ENCODE measurements at places on chromosomes 16 and 17.

DNA sequence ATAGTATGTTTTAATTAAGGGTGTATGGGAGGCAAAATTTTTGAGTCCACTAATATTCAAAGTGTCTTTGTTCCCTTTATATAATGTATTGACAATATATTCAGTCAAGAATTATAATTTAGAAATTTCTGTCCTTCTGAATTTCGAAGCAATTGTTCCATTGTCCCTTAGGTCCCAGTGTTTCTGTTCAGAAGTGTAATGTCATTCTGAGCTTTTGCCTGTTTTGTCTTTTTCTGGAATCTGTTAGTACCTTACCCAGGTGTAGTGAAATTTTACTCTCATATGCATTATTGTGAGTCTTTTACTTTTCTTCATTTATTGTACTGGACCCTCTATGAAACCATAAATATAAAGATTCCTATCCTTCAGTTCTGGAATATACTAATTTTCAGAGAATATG, 505.7 kb upstream of the KIF2B start:
- DNase-seq, result no peak

GRCh38 chr17:81520021-81520901, 7.7 kb upstream of the ACTG1 start:
- DNase-seq, result no peak

GRCh38 chr17:6547336-6547735, 9.0 kb downstream of the PITPNM3 start:
- DNase-seq, result no peak

DNA sequence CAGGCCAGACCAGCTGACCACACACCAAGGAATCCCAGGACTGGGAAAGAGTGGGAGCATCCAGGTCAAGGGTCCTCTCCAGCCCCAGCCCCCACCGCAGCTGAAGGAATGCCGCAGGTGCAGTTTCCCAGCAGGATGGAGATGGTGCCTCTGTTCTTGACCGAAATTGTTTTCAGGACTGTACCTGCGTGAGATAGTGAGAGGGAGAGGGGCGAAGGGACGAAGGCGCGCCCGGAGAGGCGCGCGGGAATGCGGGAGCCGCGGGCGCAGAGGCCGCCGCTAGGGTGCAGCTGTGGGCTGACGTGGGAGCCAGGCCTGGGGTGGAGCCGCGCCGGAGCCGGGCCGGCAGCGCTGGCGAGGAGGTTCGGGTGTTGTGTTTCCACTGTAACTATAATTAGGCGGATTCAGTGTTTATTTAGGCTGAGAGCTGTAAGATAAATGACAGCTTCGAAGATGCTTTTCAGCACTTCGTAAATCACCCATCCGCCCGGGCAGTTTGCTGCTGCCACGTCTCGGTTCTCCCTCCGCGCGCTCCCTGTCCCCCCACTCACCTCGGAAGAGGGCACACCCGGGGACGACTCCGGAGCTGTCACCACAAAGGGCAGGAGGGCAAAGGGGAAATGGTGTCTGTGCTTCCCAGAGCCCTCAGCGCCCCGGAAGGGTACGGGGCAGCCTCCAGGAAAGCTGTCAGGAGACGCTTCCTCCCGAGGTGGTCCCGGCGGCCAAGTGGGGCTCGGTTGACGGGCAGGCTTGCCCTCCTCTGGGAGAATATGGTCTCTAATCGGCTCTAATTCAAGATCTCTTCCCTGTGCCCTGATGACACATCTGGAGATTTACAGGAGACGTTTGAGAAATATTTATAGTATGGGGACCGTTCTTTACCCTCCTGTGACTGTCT, 38.2 kb downstream of the HOXB1 start:
- no peak for DNase-seq

- DNase-seq, result no peak
Measured at GRCh38 chr16:64869781-64870180, 252.1 kb downstream of the CDH11 start.

DNA sequence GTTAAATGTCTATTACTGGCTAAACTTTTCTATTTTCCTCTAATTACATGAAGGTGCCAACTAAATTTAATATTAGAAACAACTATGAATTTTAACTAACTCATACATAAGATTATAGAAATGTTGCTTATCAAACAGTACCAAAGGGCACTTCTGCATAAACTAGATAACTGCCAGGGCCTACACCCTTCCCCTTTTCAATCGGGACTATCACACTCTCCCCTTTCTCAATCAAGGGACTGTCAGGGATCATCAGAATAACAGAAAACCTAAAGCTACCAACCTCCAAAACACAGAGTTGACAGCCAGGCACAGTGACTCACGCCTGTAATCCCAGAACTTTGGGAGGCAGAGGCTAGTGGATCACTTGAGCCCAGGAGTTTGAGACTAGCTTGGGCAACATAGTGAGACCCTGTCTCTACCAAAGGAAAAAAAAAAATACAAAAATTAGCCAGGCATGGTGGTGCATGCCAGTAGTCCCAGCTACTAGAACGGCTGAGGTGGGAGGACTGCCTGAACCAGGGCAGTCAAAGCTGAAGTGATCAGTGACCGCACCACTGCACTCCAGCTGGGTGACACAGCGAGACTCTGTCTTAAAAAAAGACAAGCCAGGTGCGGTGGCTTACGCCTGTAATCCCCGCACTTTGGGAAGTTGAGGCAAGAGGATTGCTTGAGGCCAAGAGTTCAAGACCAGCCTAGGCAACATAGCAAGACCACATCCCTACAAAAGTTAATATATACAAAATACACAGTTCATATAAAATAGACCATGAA, 3.2 kb upstream of the PHLPP2 start:
- no peak for DNase-seq

DNA sequence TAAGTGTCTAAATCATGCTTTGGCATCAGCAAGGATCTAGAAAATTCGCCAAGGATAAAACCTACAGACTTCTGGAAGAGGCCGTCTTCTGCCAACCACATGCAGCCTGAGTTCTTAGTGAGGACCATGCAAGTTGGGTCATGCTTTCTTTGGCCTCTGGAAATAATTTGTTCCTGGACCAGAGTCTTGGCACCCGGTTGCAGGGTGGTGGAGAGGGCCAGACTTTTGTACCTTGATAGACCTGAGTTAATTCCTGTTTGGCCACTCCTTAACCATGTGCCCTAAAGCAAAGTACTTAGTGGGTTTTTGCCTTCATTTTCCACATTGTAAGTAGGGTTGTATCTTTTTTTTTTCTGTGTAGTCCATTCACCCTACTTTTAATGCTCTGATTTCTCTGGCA, 283.4 kb upstream of the IRX5 start:
- no peak for DNase-seq

- DNase-seq, result no peak
Measured at GRCh38 chr17:55895112-55895759, 144.4 kb downstream of the PCTP start.

DNA sequence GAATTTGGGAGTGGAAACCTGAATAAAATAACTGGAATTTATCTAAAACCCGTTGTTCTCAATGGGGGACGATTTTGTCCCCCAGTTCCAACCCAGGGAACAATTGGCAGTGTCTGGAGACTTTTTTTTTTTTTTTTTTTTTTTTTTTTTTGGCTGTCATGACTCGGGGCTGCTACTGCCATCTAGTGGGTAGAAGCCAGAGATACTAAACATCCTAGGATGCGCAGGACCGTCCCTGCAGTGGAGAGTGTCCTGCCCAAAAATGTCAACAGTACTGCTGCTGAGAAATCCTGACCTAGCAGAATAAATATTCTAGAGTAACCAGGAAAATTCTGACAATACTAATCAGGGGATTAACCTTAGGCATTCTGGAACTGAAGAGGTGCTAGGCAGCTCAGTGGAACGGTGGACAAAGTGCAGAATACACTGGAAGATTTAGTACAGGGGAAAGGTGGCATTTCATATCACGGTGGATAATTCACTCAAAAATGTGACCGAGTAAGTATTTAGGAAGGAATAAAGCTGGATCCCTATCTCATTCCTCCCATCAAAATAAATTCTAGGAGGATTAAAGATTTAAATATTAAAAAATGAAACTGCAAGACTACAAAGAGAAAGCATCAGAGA, 107.6 kb downstream of the SPECC1 start:
- no peak for DNase-seq

GRCh38 chr17:20800146-20800545, 220.6 kb downstream of the CDRT15L2 start:
- DNase-seq, result no peak

DNA sequence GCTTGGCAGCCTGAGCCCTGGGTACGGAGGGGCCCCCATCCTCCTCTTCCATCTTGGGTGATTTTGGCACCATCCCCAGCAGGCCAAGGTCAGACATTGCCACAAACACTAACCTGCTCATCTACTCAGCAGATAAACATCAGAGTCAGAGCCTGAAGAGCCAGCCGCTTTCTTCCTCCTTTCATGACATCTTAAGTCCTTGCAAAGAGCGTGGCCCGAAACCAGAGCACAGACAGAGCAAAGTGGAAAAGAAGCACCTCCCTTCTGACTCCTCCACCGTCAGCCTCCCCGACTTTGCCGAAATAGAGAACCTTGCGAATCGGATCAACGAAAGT, 60.4 kb upstream of the RPH3AL start:
- DNase-seq, result no peak

- no peak for DNase-seq
Measured at GRCh38 chr17:17766077-17766743, 70.6 kb downstream of the SREBF1 start.

GRCh38 chr16:52256310-52257078, 290.4 kb downstream of the TOX3 start:
- DNase-seq, result no peak

- peak; percentile 26 for DNase-seq
Measured at GRCh38 chr16:89489040-89489897, 1.1 kb downstream of the ANKRD11 start.

- DNase-seq, result peak; percentile 75
Measured at GRCh38 chr16:52265446-52265861, 281.5 kb downstream of the TOX3 start.

DNA sequence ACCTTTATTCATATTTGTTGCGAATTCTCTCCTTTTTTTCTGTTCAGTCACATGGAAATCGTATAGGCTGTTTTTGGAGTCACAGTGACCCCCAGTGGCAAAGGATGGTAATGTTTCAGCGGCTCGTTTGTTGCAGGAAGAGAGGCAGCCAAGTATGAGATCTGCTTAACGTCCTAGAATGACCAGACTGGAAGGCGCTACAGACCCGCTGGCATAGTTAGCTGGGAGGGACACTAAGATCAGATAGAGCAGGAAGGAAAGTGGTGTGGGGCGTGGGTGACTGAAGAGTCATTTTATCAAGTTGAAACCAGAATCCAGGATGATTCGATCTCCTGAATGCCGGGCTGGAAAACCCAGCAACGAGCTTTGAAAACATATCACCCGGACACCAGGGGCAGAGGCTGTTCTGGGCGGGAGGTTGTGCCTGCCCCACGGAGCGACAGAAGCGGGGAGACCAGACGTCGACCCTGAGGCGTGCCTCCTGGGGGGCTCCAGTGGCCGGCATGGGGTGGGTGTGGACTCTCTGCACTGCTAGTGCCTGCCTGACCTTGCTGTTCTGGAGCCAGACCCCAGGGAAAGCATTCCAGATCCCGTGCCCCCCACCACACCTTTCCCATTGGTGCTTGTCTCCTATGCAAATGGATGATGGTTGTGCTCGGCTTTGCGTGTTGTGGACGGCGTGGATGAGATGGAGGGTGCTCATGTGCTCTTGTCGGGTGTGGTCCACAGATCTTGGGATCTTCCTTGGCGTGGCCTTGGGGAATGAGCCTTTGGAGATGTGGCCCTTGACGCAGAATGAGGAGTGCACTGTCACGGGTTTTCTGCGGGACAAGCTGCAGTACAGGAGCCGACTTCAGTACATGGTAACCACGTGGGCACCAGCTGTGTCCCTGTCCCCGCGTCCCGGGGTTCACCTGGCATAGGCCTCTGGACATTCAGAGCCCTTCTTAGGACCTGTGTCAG, 7.7 kb downstream of the IL34 start:
- peak; percentile 22 for DNase-seq

GRCh38 chr17:49995055-49995738, at the start of gene DLX3:
TSS of gene DLX3 (minus strand) at chr17:49995224. CDS start at chr17:49994998, 226 bp downstream.
- DNase-seq, result peak; percentile 59

DNA sequence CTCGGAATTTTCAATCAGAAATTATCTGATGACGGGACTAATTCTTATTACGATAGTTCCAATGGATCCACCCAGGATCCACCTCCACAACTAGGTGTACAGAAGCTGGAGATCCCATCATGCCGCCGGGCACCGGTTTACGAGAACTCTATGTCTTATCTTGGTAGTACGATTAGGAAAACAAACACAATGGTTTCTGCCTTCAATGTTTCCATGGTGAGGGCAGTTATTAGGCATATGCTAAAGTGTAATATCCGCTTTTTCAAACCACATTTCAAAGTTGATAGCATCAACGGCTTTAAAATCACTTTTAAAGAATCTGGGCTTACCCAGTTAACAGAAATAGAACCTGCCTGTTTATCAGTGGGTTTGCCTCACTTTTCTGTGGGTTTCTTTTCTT, 705.7 kb downstream of the MAF start:
- DNase-seq, result no peak

- DNase-seq, result no peak
Measured at GRCh38 chr17:36931697-36932382, 5.4 kb upstream of the LHX1 start.

DNA sequence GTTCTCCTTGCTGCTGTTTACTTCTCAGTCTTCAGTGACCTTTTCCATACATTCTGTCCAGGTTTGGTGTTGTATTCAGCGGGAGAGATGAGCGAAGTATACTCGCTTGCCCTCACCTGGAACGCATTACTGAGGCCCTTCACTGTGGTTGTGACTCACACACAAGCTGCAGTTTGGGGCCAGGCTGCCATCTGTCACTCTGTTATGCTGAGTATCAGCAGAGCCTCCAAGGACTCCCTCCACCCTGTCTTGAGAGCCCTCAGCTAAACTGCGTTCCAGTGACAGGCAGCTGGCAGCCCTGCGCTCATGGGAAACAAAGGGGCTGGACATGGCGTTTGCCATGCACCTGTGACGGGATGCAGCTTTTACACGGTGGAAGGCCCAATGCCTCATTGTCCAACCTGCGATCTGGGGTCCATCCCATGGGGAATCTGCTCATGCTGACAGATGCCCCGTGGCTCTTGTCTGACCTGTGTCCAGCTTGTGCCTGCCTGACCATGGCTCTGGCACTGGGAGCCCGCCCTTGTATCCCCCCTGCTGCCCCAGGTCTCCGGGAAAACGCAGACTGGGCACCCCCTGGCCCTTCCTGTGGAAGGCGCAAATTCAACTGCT, 6.5 kb upstream of the ZNF778 start:
- DNase-seq, result peak; percentile 76

DNA sequence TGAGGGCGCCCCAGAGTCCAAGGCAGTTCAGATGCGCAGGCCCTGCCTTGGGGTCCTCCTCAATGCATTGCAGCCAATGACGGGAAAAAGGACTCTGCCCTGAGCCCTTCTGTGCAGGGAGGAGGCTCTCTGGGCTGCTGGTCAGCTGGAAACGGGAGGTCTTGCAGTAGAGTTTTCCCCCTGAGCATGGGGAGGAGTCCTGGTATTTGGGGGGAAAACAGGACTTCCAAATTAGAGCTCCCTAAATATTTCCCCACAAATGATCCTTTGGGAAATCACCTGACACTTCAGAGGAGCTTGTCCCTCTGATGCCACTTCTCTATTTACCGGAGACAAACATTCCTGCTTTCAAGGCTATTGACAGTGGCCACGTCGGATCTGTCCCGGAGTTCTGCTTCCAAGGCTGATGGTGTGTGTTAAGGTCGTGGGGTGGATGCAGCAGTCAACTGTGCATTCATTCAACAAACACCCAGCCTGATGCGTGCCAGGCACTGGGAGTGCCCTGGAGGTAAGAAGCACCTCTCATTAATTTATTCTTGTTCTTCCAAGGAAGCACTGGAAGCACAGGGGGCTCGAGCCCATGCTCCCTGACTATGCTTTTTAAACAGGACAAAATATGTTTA, 73.0 kb upstream of the DNAH17 start:
- no peak for DNase-seq

Data from DMS79 (cell line).